Fibroblast of gingiva (primary cell): ENCODE measurements at places on chromosomes 13 and 19.

GRCh38 chr13:46142776-46143175 is 37.9 kb upstream of the CPB2 start:
- no peak for DNase-seq

DNA sequence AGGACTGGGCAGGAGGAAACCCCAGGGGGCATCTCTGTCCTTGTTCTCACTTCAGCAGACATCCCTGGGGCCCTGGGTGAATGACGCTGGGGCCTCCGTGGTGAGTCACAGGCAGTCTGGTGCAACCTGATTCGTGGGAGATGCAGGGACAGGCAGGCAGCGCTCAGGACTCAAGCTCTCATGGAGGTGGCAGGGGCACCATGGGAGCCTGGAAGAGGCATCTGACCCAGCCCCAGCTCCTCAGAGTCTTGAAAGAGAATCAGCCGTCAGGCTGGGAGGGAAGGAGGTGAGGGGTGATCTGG is 14.0 kb upstream of the PTOV1 start:
- DNase-seq, result no peak

DNA sequence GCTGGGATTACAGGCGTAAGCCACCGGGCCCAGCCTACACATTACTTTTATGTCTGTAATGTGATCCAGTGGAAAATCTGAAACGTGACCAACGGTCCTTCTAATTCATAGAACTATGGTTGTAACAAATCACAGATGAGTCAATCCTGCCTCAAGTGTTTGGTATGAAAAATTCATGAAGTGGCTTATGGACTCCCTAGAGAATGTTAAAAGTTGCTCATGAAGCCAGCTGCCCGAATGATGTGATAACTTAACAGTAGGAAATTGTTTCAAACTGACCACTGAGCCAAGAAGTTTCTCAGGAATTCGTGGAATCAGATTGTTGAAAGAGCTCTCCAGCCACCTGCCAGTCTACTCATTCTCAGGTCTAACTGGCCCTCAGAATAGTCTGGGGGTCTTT is 59.4 kb upstream of the FARP1 start:
- DNase-seq, result peak; percentile 73

DNA sequence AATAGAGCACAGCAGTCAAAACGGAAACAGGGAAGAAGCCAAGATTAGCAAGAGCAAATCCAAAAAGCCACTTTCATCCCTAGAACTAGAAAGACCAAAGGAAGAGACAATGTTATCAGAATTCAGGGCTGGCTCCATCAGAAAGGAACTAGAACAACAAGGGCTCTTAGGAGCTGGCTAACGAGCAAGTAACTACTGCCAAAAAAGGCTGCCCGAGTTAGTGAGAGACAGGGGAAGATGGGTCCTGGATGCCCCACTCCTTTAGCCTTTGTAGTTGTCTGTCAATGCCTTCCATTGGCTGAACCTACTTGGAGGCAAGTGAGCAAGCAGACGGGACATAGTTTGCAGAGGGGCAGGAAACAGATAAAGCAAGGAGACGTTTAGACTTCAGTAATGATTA is 240.4 kb downstream of the KLF12 start:
- DNase-seq, result no peak

- peak; percentile 34 for DNase-seq
Measured at GRCh38 chr13:50713523-50714248, 129.8 kb downstream of the DLEU7 start.

DNA sequence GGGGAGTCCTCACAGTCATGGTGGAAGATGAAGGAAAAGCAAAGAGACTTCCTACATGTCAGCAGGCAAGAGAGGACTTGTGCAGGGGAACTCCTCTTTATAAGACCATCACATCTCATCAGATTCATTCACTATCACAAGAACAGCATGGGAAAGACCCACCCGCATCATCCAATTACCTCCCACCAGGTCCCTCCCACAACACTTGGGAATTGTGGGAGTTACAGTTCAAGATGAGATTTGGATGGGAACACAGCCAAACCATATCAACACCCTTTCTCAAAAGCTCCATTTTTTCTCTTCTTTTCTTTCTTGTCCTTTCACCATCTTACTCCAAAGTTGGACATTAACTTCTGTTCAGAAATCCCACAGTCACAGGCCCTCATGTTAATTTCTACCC is 4.7 kb upstream of the LRP3 start:
- no peak for DNase-seq

DNA sequence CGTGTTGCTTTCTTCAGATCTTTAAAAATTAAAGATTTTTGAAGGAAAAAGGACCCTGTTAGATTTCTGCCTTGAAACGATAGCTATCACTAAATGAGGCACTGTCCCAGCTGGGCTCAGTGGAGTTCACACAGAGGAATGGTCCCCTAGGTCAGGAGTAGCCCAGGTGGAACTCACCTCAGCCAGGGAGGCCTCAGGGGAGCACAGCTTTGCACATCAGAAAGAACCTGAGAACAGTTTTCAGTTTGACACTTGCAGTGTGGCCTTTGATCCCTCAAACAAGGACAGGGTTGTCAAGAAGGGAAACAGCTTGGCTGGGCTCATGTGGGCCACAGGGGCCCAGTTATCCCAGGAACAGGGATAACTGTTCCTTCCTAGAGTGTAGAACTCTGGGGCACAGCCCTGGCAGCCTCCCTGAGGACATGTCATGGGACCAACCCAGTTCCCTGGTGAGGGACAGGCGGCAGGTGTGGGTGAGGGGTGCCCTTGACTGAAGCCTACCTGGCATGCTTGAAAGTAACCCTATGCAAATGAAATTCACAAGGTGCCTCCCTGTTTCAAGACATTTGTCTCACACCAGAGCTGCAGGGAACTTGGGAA is 59.4 kb downstream of the CHST8 start:
- no peak for DNase-seq

DNA sequence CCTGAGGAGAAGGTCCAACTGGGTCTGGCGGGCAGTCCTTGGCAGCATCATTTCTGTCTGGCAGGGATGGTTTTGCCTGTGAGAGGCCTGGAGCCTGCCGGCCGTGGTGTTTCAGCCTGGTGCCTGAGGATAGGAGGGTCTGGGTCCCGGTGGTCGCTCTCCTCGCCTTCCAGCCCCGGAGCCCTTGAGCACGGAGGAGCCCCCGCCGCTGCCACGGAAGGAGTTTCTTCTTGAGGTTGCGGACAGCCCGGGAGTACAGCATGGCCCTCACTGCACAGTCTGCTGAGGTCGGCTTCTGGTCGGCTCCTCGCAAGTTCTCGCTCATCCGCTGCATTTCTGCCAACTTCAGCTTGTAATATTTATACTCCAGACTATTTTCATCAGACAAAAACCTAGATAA is 23.4 kb downstream of the SUGP2 start:
- DNase-seq, result no peak

DNA sequence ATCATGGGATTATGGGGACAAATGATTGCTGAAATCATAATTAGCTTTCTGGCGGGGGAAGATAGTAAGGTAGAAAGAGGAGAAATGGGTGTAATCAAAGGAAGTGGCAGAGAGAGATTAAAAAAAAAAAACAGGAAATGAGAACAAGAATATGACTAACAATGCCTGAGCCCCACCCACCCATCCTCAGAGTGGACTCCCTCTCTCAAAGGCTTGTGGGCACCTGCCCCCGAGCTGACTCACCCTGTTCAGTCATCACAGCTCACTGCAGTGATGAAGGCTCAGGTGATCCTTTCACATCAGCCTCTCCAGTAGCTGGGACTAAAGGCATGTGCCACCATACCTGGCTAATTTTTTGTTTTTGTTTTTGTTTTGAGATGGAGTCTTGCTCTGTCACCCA is 26.4 kb upstream of the TPT1 start:
- peak; percentile 19 for DNase-seq

GRCh38 chr19:34767951-34768350 is 5.1 kb downstream of the ZNF599 start:
- no peak for DNase-seq

- no peak for DNase-seq
Measured at GRCh38 chr19:1238369-1239303, 831 bp upstream of the CBARP start.

GRCh38 chr19:11064831-11065303 is 24.4 kb upstream of the LDLR start:
- peak; percentile 25 for DNase-seq

GRCh38 chr13:50691681-50692263 is 151.7 kb downstream of the DLEU7 start:
- no peak for DNase-seq

DNA sequence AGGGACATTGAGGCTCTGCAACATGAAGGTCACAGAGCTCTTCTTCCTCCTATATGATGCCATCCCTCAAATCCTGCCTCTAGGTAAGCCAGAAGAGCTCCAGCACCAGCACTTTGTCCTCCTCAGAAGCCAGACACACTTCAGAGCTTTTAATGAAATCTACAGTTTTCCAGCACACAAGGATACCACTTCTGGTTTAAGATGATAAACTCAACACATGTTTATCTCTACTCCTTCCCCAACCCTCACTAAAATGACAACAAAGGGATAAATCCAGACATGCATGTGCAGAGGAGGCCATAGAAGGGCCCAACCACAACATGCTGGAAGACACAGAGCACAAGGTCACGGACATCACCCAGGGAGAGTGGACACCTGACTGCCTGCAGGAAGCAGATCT is 195.3 kb downstream of the USP12 start:
- no peak for DNase-seq

- no peak for DNase-seq
Measured at GRCh38 chr13:112895521-112896465, 73.2 kb upstream of the MCF2L start.

- DNase-seq, result no peak
Measured at GRCh38 chr19:57887195-57887941, 1.5 kb downstream of the ZNF814 start.

DNA sequence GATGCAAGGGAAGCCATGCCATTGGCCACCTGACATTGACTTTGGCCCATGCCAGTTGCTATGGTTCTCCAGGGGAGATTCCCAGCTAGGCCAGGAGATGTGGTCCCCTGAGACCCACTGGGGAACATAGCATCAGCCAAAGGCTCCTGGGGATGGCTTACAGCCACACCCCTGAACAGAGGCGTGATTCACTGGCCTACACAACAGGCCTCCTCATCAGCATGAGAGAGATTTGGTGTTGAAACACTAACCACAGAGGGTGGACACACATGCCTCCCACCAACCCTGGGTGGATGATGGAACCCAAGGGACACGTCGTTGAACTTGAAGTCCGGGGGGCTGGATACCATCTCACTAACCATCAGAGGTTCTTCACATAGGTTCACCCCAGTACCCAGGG is 14.4 kb downstream of the IQCN start:
- DNase-seq, result peak; percentile 36

DNA sequence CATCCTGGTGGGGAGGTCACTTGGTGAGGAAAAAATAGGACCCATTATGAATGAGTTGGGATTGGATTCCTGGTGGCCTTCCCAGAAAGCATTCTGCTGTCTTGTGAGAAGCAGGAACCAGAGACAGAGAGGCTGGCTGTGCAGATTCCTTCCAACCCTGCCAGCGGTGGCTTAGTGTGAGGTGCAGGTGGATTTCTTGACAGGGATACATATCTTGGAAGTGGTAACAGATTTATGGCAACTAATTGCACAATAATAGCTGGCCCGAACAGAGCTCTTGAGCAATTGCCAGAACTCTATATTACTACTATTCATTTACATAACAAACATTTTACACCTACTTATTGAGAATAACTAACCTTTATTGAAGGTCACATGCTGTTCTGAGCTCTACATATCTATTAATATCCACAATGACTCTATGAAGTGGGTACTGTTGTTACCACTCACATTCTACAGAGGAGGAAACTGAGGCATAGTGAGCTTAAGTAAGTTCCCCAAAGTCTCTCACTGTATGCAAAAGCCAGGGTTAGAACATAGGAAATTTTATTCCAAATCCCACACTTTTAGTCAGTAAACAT is 173.9 kb upstream of the SERP2 start:
- DNase-seq, result no peak

- DNase-seq, result no peak
Measured at GRCh38 chr13:91072486-91072885, 275.0 kb upstream of the MIR17HG start.

GRCh38 chr19:42023121-42023942 is 29.3 kb upstream of the ATP1A3 start:
- DNase-seq, result no peak

DNA sequence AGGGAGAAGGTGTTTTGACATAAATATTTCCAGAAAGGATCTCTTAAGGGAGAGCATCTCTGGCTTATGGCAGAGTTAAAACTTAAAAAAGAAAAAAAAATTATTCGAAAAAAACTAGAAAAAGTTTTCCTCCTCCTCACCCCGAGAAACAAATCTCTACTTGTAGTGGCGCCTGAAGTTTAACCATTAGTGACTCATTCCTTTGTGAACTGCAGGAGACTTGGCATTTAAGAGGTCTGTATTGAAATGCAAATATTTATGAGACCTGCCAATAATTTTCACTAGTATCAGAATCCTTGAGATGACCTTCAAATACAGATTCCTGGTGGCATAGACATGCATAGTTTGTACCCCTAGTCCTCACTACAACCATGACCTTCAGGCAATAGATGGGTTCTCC is 64.9 kb upstream of the MED4 start:
- DNase-seq, result no peak

GRCh38 chr19:57302020-57302465 is 18.2 kb upstream of the ZNF543 start:
- peak; percentile 100 for DNase-seq

DNA sequence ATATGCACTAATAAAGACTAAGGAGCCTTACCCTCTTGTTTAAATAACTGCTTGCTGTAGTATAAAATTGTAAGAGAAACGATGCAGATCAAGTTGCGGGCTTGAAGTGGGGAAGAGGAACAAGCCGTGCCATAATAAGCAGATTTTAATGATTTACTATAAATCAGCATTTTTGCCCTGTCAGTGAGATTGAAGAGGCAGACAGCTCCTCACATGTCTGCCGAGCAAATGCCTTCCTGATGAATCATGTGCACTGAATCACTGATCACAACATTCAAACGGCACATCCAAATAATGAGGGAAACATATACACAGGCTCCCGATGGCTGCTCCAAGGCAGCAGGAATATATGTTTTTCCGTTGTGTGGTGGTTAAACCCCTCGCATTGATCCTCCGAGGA is 282.9 kb downstream of the TSHZ3 start:
- DNase-seq, result peak; percentile 12

DNA sequence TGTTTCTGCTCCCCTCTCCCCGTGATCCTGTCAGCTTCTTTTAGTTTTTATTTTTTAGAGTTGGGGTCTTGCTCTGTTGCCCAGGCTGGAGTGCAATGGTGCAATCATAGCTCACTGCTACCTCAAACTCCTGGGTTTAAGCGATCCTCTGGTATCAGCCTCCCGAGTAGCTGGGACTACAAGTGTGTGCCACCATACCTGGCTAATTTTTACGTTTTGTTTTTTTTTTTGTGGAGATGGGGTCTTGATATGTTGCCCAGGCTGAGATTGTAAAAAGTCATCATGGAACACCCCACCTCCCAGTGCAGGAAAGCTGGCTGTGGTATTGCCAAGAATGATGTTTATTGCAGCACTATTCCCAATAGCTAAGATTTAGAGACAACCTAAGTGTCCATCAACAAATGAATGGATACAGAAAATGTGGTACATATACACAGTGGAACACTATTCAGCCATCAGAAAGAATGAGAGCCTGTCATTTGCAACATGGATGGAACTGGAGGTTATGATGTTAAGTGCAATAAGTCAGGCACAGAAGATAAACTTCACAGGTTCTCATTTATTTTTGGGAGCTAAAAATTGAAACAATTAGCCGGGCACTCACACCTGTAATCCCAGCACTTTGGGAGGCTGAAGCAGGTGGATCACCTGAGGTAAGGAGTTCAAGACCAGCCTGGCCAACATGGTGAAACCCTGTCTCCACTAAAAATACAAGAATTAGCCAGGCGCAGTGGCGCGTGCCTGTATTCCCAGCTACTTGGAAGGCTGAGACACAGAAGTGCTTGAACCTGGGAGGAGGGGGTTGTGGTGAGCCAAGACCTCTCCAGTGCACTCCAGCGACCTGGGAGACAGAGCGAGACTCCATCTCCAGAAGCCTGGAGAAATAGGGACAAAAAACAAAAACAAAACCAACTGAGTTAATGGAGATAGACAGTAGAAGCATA is 6.6 kb upstream of the KLK15 start:
- DNase-seq, result no peak
